ENCODE measurements at places on chromosomes 4 and X.
A peak's percentile ranks its signal among the peaks of the same experiment; 100 is the strongest.

DNA sequence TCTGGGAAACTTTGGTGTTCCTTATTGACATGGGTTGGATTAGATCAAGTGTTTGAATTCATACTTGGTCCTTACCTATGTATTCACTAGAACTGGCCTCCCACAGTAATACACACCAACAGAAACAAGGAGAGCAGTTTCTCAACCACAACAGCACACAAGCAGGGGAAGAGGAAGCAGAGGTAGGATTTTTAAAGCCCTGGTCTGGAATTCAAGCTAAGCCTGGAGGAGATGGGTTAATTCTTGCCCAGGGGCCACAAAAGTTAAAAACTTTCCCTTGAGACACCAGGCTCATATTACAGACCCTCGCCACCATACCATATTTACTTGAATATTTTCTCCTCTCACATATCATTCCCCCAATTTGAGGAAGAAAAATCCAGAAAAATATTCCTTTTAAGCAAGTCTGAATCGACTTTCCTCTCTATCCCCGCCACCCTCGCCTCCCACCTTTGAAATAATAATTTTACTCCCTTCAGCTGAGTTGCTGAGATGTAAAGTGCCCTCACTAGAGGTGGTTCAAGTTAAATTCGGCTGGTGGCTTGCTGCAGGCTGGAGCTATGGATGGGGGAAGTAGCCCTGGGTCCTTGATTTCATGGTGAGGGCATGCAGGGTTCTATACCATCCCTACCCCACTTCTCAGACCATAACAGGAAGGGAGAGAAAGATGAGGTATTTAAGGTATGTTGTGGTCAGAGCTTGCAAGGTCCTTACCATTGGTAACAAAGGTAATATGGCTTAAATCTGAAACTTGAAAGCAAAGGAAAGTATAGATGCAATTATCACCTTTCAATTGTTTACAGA, 440.2 kb downstream of the INPP4B start:
- no peak for DNase-seq

DNA sequence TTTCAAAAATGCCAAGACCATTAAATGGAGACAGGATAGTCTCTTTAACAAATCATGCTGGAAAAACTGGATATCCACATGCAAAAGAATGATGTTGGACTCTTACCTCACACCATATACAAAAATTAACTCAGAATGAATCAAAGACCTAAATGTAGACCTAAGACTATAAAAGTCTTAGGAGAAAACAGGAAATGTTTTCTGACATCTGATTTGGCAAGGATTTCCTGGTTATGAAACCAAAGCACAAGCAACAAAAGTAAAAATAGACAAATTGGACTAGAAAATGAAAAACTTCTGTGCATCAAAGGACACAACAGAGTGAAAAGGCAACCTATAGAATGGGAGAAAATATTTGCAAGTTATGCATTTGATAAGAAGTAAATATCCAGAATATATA, 37.6 kb downstream of the ARFIP1 start:
- no peak for DNase-seq

- DNase-seq = peak; percentile 24
Observed at GRCh38 chr4:48635310-48635709, 144.8 kb downstream of the FRYL start.

- no peak for DNase-seq
Observed at GRCh38 chr4:1126506-1126905, 13.1 kb upstream of the RNF212 start.

DNA sequence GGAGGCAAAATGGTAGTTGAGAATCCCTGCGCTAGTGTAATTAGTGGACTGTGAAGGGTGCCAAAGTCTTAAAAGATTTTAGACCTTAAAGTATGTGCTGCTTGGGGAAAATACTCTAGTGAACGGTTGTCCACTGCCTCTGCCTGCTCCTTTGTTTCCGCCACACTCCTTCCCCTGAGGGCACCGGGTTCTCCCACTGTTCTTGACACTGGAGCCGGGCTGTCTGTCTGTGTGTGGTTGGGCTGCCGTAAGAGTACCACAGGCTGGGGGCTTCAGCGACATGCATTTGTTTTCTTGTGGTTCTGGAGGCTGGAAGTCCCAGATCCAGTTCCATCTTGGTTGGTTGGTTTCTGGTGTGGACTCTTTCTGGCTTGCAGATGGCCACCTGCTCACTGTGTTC, 76.2 kb downstream of the CLDN34 start:
- DNase-seq = no peak
